ENCODE measurements at places on chromosomes 4 and X.
A peak's percentile ranks its signal among the peaks of the same experiment; 100 is the strongest.

DNA sequence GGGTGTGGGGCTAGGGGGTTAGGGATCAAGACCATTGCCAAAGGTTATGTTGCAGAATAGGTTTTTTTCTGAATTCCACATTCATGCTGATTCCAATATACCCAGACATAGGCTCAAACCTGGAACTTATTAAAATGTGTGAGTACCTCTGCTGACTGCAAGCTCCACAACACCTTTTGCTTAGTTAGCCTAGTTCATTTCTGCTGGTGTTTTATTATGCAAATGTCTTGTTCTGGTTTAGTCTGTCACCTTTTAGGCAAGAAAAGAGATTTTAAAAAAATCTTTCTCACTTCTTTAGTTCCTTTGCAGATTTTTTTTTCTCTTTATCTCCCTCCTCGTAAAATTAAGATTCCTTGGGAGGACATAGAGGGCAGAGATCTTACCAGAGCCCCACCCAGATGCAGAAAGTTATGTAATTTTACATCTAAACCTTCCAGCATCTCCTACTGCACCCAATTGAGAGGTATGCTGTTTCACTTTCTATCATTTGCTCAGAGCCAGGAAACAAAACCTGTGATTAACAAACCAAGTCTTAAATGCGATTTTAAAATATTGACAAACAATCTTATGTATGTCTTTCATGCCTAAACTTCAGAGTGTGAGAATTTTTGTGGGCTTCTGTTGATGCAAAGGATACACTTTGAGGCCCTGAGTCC, 190.7 kb upstream of the CLNK start:
- no peak for DNase-seq

- no peak for DNase-seq
Measured at GRCh38 chr4:102687373-102687981, 73.3 kb downstream of the MANBA start.

DNA sequence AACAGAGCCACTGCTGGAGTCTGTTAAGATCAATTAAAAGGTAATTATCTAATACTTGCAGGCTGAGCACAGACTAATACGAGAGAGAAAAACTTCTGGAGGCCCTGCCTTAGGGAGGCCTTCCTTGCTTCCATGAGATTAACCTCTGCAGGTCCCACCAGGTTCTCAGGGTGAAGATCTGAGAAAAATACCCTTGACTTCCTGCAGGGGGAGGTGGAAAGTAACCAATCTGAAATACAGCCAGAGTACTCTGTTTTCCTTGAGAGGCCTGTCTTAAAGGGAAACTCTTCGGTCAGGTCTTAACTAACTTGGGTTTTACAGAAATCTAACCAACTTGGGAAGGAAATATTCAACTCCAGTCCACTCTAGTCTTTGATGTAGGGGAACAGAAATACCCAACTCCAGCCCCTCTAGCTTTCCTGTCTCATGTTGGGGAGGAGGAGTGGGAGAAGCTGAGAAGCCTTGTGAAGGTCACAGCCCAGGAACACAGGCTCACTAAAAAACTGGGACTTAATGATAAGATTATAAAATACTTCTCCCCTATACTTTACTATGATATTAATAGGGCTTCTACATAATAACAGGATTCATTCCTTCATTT, 77.1 kb downstream of the TBCK start:
- no peak for DNase-seq

- DNase-seq: no peak
Measured at GRCh38 chr4:123350191-123350544, 46.4 kb upstream of the SPRY1 start.

DNA sequence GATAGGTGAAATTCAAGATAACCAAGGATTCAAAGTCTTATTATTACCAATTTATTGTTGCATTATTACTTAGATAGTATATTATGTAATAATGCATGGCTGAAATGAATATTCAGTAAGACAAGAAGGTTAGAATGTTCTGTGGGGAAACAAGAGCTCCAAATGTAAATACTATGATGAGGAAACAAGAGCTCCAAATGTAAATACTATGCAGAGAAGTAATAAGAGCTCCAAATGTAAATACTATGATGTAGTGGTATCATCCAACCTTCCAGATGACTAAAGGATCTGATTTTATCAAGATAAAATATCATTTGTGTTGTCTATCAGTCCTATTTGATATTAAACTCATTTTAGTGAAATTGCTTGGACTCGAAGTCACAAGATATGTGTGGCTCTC, 82.2 kb upstream of the PCDH18 start:
- no peak for DNase-seq

- no peak for DNase-seq
Measured at GRCh38 chr4:24158031-24158430, 268.2 kb upstream of the PPARGC1A start.

GRCh38 chr4:48815483-48815882, 15.4 kb upstream of the OCIAD1 start:
- DNase-seq: no peak

- no peak for DNase-seq
Measured at GRCh38 chr4:8346838-8347605, 77.5 kb downstream of the HTRA3 start.

GRCh38 chrX:69961365-69962072, 88.2 kb downstream of the AWAT2 start:
- DNase-seq: no peak

- no peak for DNase-seq
Measured at GRCh38 chr4:164538097-164538496, 215.8 kb upstream of the SMIM31 start.

- peak; percentile 77 for DNase-seq
Measured at GRCh38 chr4:10093801-10094552, 22.6 kb downstream of the WDR1 start.

GRCh38 chr4:150664935-150665334, 83.0 kb downstream of the MAB21L2 start:
- DNase-seq: no peak

GRCh38 chr4:17058916-17059741, 160.7 kb upstream of the LDB2 start:
- DNase-seq: no peak

DNA sequence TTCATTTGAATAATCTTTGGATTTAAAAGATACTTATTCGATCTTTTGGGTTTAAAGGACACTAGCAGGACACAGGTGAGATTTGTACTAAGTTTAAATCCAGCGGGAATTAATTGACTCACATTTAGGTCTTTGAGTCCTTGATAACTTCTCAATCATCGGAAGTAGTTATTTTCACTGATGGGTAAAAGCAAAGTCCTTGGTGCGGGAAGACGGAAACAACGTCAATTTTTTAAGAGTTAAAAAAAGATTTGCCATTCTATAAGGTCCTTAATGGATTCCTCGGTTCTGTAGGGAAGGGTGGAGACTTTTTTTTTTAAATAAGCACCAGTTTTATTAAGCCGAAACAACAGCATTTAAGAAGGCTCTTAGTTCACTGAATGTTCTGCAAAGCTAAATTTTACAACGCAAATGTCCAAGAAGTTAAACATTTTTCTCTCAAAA, 2.9 kb downstream of the TMSB4X start:
- no peak for DNase-seq

- no peak for DNase-seq
Measured at GRCh38 chrX:44723426-44723825, 120.4 kb upstream of the DUSP21 start.
